Cerebellar nuclear complex (tissue), 1 donor: ENCODE measurements at places on chromosomes 1 and 21.

DNA sequence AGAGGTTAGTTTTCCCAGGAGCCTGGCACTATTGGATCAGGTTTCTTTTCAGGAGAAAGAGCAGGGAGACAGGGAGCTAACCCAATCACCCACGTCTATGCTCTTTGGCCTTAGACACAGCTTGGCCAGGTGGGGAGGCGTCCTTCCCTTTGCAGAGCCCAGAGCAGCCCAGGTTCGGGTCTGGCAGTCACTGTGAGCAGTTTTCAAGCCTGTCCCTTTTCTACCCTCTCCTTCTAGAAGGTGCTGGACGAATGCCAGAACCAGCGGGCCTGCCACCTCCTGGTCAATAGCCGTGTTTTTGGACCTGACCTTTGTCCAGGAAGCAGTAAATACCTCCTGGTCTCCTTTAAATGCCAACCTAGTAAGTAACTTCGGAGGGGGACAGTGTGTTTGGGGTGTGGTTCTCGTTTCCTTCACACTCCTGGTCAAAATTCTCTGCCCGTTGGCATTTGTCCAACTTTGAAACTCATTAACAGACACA, 44.9 kb downstream of the EVA1C start:
- no peak for DNase-seq

DNA sequence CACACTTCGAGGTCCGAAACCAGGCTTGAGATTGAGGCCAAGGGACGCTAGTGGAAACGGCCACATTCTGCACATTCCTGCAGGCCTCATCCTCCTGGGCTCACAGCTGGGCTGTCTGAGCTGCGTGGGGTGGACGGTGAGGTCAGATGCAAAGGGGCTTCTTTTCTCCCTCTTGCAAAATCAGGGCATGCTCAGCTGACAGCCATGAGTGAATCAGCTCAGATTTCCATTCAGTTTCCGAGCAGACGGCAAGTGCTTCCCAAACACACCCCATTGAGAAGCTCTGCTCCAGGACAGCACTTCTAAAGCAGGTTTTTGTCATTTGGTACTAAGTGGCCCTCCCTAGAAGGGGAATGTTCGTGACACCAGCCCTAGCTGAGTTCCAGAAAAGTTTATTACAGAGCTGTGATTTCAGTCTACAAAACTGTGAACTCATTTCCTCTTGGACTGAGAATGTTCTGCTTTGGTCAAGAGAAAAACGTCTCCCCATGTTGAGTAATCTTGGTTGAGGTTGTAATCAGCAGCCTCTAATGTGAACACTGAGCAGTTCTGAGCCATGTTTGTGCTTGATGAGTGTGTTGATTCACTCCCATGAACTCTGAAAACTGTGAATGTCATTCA, 10.0 kb downstream of the PDPN start:
- DNase-seq, result no peak

- no peak for DNase-seq
Measured at GRCh38 chr1:26234644-26235370, 807 bp downstream of the CEP85 start.

GRCh38 chr1:11538886-11539285, 59.9 kb downstream of the DISP3 start:
- no peak for DNase-seq
